Left lung (tissue), 14 donors: ENCODE measurements at places on chromosomes 2 and 18. TPM values are rescaled to one million over a fixed set of nuclear protein-coding genes. Genes with fewer than 3 reads are reported as not detected.
A peak's percentile ranks its signal among the peaks of the same experiment; 100 is the strongest.

DNA sequence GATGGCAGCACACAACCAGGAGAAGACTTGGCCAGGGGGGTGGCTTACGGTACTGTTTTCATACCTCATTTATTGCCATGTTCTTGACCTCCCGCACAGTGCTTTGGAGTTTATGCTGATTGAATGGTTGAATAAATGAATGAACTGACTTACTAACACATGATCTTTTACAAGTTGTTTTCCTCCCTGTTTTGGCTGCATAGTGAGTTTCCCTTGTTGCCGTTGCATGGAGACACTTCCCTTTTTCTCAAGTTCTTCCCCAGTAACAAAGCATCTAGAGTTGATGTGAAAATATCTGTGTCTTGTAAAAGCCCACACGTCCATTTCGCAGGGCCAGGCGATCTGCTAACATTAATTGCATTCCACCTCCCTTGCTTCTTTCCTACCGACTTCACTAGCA, 35.7 kb upstream of the RAB1A start:
- H3K27ac ChIP-seq, result peak overlapping the region; percentile 13
- no peak overlapping the region for H3K4me3 ChIP-seq
- H3K27me3 ChIP-seq, result no peaks in the 10 kb centered on the region
- H3K36me3 ChIP-seq, result no peaks in the 10 kb centered on the region
- H3K4me1 ChIP-seq, result peaks cover 4% of the 10 kb centered on the region
- no peak for DNase-seq

Gene OSR1
- 20.5 TPM for total RNA-seq

DNA sequence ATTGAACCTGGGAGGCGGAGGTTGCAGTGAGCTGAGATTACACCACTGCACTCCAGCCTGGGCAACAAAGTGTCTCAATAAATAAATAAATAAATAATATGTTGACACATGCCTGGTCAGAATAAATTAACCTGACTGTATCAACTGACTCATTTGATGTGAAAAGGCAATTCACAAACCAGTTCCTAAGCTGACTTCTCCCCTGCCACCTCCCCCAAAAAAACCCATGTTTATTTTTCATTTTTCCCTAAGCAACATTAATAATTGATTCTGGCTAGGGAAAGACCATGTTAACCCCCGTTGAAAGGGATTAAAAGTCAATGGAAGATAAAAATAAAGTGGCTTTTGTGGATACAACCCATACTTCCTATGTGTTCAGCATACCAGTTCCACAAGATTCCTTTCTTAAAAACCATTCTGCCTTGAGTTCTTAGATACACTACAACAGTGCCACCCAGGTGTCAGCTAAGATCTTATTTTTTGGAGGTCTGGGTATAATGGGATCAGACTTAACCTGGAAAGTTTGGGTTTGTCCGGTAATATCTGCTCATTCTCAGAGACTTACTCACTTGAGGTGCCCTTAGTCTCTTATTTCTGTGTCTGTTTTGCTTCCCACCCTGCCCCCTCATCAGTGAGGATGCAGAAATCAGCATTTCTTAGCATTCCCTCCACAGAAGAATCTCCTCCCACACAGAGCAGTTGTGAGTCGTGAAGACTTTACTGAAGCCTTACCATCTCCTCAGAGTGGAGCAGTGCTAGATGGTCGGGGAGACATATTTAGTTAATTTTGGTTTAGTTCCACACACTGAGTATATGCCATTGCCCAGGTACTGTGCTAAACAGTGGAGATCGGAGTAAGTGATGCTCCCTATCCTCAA, 10.1 kb upstream of the MCFD2 start:
- no peak for DNase-seq
- no peak overlapping the region for H3K4me3 ChIP-seq
- no peaks in the 10 kb centered on the region for H3K4me1 ChIP-seq
- H3K36me3 ChIP-seq, result no peaks in the 10 kb centered on the region
- no peaks in the 10 kb centered on the region for H3K27me3 ChIP-seq

DNA sequence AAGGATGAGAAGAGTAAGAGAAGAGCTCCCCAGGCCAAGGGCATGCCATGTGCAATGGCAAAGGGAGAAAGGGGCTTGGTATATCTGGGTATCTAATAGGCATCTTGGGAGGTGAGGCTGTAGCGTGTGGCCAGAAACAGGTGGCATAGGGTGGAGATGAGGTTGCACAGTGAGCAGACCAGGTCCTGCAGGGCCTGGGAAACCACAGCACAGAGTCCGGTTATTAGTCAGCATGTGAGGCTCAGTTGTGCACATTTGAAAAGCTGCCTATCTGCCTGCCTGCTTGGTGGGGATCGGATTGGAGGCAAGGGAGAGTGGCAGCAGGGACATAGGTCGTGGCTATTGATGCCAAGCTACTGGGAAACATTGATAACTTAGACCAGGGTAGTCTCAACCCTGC, 190.6 kb downstream of the TPGS2 start:
- no peak overlapping the region for H3K4me3 ChIP-seq
- no peak overlapping the region for H3K27ac ChIP-seq
- no peak for DNase-seq

GRCh38 chr18:71370095-71370494, 1081.2 kb downstream of the SOCS6 start:
- no peaks in the 10 kb centered on the region for H3K4me1 ChIP-seq
- no peaks in the 10 kb centered on the region for H3K36me3 ChIP-seq
- H3K27me3 ChIP-seq, result no peaks in the 10 kb centered on the region
- no peak overlapping the region for H3K4me3 ChIP-seq
- H3K27ac ChIP-seq, result no peak overlapping the region

Gene GAL3ST2
- not detected for total RNA-seq

DNA sequence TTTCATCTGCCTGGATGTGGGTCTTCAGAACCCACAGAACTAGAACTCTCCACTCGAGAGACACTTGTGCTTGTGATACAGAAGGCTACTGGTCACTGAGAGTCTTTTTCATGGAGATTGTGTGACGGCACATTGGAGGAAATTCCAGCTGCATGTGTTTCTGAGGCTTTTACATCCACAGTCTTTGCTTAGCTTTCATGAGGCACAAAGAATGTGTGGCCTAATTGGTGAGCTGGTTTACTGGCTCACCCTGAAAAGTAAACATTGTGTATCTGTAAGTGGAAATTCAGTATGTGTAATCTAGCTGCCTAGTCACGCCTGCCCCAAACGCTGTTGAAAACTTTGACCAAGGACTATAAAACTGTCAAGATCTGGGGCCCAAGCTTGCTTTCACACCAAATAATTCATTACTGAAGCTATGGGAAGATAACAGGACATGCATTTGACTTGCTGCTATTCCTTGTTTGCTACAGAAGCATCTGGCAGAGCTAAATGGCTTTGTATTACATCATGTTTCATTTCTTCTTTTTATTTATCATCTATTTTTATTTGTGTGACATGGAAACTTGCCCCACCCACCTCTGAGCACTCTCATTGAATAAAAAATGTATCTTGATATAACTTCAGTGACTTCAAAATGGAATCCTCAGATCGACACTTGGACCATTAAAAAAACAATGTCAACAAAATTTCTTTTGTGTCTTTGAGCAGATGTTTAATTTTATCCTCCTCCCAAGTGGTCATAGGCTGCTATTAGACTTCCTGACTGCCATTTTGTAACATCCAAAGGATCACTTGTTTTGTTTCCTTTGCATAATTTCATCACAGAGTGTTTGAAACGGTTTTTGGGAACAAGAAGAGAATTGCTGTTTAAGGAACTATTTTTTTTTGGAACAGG, 80.2 kb downstream of the EFEMP1 start:
- H3K4me3 ChIP-seq, result no peak overlapping the region
- peak overlapping the region; percentile 64 for H3K27ac ChIP-seq
- H3K36me3 ChIP-seq, result no peaks in the 10 kb centered on the region
- DNase-seq, result no peak
- H3K4me1 ChIP-seq, result peaks cover 8% of the 10 kb centered on the region

DNA sequence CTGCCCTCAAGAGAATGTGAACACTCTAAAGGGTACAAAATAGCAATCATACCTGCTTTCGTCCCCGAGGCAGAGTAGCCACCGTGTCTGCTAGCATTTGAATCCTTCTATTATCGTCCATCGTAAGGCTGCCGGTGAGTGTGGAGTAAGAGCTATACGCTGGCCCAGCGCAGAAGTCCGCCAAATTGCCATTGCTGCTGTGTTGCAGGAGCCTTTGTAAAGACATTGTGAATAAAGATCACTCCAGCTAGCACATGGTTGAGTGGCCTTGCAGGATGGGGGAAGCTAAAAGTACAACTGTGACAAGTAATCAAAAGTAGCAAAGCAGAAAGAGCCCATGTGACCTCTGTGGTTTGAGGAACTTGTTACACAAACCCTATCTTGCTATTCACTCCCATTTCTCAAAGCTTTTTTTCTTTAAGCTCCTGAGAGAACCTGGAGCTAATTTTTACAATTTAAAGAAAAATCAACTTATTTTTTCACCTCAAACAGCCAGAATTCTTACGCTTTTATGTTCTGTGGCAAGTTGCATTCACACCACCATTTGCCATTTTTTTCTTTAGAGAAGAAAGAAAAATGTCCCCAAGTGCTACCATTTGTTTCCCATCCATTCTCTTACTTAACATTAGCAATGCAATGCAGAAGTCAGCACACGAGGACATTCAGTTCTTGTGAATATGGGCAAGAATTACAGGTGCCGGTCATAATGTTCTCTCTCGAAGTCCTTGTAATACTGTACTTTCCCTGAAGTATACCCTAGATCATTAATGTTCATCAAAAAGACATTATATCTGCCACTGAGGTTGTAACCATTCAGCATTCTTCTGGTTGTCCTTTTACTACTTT, at the start of gene CYTIP:
CYTIP (minus strand) TSS at position 295 of the 846 bp plus-strand sequence; CDS start at position 226, 69 bp downstream.
- peaks cover 28% of the 10 kb centered on the region for H3K4me1 ChIP-seq
- H3K4me3 ChIP-seq, result peak within 1 kb of the TSS; percentile 24
- DNase-seq, result no peak
- H3K27me3 ChIP-seq, result no peaks in the 10 kb centered on the region
- H3K36me3 ChIP-seq, result no peaks in the 10 kb centered on the region

DNA sequence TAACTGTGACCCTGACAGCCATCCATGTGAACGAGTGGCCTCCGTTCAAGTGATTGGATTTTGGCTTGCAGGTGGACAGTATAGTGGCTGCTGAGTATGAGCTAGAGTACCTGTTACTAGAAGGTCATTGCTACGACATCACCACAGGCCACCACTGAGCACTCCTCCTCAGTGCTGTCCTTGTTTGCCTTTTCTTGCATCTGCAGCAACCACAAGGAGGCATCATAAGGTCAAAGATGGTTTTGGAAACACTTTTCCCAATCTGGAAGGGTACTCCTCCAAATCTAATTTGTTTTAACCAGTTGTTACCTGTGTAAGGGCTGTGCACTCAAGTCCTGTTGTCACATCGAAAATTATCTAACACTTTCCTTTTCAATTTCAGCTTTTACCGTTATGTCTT, 81.2 kb downstream of the UGGT1 start:
- H3K4me3 ChIP-seq, result no peak overlapping the region
- DNase-seq, result no peak
- no peak overlapping the region for H3K27ac ChIP-seq
- H3K4me1 ChIP-seq, result no peaks in the 10 kb centered on the region
